T follicular helper cell (primary cell): ENCODE measurements at places on chromosomes 3 and 15.

DNA sequence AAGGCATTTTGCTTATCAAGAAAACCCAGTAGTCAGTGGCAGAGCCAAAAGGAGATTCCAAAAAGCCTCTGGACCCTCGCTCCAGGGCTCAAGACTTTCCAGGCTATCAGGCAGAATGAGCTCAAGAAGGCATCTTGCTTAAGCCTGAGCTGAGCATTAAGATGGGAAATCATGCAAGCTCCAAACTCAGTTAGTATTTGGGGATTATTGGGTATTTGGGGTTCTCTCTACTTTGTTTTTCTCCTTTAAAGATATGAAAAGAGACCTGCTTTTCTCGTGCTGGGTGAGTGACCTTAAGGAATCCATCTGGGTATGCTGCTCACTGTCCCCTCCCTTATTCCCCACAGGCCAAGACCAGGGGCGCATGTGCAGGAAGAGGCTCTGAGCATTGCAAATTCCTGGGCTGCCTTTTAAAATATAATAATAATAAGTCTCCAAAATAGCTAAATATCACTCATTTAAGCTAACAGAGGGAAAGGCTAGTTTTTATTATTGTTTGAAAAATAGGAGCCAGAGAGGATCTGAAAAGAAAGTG, 75.4 kb upstream of the HACD2 start:
- no peak for DNase-seq

DNA sequence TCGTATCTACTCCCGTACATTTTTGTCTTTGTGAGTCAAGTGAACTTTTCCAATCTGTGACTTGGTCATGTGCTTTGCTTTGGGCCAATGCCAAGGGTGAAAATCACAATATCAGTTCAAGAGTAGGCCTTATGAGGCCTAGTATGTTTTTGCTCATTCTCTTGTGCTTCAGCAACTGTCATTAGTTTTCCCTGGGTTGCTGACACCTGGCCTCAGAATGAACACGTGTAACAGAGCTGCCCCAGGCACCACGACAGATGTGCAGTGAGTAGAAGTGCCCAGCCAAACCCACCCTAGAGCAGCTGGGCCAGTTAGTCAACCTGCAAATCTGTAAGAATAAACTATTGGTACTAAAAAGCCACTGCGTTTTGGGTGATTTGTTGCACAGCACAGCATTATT, 460.3 kb upstream of the WNT5A start:
- no peak for DNase-seq

DNA sequence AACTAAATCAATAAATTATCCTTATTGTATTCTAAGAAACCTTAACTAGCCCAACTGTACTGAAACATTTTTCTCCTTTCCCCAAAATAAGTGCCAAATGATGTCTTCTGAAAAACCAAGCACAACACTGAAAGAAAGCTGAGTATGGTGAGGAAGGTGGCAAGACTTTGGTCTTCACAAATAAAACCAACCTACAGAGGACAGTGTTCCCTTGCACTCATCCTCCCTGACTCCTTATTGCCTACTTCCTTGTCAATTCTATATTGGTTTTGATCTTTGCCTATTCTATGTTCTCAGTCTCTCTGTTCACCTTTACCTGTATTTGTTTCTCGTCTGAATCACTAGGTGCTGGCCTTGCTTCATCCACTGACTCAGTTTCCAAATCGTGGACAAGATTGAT, 490.1 kb upstream of the ZNF385D start:
- DNase-seq: no peak

DNA sequence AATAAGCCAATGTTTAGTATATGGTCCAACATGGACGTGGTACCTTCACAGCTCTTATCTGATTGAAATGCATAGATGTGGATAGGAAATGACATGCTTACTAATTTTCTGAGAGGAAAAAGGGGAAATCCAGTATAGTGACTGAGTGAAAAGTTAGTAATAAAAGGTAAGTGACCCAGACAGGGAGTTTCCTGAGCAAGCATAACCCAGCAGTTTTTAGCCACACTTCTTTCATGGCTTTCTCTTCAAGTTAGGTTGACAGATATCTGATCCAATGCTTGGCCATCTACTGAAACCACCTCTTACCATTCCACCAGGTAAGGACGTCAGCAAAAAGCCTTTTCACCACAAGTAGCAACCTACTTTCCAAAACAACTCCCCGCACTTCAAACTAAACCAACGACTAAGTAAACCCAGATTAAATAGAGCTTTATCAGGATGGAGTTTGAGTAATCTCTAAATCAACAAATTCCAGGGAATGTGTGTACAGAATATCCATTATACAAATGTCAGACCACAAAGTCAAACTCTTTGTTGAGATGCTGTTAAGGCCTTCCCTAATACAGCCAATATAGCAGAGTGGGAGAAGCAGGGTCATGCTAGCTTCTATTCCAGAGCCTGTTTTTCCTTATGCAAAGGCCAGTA, 329.7 kb downstream of the RORA start:
- no peak for DNase-seq

- DNase-seq: no peak
These were observed 19.4 kb upstream of the SLC41A3 start for GRCh38 chr3:126103121-126104027.

GRCh38 chr3:127273206-127273605, 14.6 kb downstream of the PRR20G start:
- no peak for DNase-seq

DNA sequence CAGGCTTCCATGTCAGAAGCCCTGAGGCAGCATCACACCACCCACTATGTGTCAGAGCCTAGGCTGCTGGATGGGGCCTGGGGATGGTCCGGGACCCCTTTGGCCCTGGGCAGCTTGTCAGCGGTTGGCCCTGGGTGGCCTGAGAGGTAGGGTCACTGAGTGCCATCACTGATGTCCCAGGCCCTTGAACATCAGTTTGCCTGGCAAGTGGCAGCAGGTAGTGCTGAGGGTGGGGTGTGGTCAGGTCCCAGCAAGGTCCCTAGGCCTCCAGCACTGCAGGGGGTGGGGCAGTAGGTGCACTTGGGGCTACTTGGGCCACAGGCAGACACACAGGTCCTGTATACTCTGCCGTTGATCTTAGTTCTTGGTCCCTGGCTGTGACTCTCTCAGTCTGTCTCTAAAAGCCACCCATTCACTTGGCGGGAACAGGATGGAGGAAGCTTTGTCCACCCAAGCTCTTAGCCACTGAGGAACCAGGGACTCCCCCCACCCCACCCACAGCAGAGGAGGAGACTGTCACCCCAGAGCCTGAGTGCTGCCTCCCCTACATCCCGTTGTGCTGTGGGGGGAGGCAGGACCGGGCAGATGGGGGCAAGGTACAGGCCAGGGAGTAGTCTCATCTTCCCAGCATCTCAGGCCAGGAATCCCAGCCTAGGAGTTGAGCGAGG, 5.8 kb downstream of the GNAI2 start:
- no peak for DNase-seq

- DNase-seq: no peak
These were observed 22.4 kb downstream of the DUOX2 start for GRCh38 chr15:45091576-45091975.

DNA sequence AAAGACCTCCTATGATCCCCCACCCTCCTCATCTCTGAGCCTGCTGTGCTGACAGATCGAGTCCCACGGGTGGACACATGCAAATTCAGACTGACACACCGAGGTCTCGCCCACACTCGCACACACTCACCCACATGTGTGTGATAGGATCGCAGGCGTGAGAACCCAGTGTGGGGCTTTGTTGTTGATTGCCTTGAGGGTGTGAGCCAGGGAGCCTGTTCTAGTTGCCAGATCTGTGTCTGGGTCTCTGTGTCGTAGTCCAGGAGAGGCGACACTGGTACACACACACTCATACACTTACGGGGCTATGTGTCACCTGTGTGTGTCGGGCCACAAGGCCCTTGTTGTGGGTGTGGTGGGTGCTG, 2.0 kb downstream of the EPHB3 start:
- no peak for DNase-seq

- no peak for DNase-seq
These were observed 27.3 kb downstream of the MYO1E start for GRCh38 chr15:59345326-59345725.

GRCh38 chr3:56787784-56788256, 13.9 kb downstream of the ARHGEF3 start:
- DNase-seq: peak; percentile 32

GRCh38 chr3:186032321-186032720, 76.6 kb downstream of the ETV5 start:
- DNase-seq: no peak

GRCh38 chr3:184022323-184022722, 4.6 kb upstream of the ABCC5 start:
- DNase-seq: no peak

- DNase-seq: no peak
These were observed 727.8 kb upstream of the CFAP20DC start for GRCh38 chr3:59777667-59778077.

- DNase-seq: no peak
These were observed 63.1 kb upstream of the BOC start for GRCh38 chr3:113148284-113148683.

GRCh38 chr3:31275038-31275572, 257.6 kb upstream of the STT3B start:
- DNase-seq: no peak

DNA sequence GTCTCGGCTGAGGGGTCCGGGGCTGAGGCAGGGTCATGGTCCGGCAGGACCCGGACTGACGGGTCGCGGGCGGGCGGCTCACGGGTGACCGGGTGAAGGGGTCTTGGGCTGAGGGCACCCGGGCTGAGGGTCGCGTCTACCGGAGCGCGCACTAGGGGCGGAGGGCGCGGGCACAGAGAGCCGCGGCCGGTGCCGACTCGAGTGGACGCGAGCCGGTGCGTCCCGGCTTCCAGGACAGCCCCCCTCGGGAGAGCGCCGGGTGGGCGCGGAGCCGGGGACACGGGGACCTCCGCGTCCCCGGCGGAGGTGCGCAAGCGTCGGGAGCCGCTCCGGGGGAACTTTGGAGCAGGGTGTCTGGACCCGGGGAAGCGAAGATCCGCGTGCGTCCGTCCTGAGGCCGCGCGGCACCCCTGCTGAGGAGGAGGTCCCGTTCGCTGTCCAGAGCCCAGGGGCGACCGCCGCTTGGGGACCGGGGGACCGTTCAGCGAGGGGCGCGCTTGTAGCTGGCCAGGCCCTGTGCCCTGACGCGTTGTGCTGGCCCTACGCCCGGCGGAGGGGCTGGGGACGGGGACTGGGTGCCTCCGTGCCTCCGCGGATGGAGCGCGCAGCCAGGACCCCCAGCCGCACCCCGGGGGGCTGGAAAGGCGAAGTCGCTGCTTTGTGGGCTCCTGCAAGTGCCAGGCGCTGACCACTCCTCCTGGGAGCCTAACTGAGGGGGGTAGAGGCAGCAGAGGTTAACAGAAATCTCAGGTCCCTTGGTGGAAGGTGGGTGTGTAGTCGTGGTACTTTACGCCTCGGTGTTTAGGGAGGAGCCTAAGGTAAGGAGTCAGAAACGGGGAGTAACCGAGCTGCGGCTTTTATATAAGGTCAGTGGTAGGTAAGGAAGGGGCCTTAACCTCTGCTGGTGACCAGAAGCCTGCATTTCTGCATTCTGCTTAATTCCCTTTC, at the start of gene PPARG:
Gene PPARG (plus strand): TSS at position 889 of the 948 bp plus-strand sequence. CDS start 90,642 bp downstream, outside the sequence.
- DNase-seq: no peak

DNA sequence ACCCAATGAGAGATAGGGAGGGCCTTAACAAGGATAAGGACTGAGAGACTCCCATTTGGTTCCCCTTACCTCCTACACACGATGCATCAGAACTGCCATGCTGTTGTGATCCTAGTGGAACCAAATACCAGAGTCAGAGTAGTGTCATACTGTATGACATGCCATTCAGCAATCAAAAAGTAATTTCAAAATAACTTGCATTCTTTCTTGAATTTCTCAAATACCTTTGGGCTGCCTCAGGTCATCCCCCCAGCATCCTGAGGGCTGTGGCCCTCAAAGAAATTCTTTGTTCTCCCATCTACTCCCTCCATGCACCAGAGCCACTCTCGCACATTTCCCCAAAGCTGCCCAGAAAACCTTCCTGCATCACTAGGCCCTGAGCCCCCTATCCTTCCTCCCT, 68.9 kb upstream of the PPP2R3A start:
- no peak for DNase-seq

- DNase-seq: no peak
These were observed 158.3 kb downstream of the SLCO3A1 start for GRCh38 chr15:92011611-92012367.
